ENCODE measurements at places on chromosomes 2 and 18. TPM values are rescaled to one million over a fixed set of nuclear protein-coding genes. Genes with fewer than 3 reads are reported as not detected.

GRCh38 chr2:148876595-148877402 is 1.8 kb downstream of the KIF5C start:
- H3K27me3 ChIP-seq, result no peaks in the 10 kb centered on the region
- H3K4me1 ChIP-seq, result no peaks in the 10 kb centered on the region
- peak; percentile 78 for DNase-seq
- peak overlapping the region; percentile 86 for H3K27ac ChIP-seq
- H3K4me3 ChIP-seq, result peak overlapping the region; percentile 58

DNA sequence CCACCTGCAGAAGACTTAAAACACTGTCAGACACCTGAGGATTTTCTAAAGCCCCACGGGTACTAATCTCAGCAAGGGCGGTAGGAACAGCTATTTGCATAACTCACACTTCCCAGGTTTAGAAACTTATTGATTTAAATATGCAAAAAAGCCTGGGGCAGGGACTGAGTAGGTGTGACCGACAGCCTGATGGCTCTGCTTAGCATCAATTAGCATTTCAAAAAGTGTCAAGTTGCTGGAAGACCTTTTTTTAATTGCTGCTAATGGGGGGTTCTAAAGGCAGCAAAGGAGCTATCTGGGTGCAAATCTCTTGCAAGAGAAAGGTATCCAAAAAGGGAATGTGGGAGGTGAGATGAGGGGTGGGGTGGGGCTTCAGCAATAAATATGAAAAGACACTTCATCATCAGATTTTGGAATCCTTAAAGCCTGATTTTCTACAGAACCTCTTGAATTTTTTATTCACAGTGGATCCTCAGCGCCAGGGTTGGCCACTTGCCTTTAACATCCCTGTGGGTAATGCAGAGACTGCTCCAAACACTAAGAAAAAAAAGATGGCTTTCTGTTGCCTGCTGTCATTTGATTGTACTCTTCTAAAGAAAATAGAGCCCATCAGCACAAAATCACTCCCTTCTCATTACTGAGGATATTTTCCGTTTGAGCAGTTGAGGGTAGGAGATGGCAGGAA is 121.1 kb upstream of the RMP24 start:
- no peaks in the 10 kb centered on the region for H3K27me3 ChIP-seq
- no peaks in the 10 kb centered on the region for H3K4me1 ChIP-seq
- H3K27ac ChIP-seq, result no peak overlapping the region
- no peaks in the 10 kb centered on the region for H3K36me3 ChIP-seq
- no peak overlapping the region for H3K4me3 ChIP-seq

GRCh38 chr2:164755952-164756351 is 85.7 kb downstream of the COBLL1 start:
- H3K27me3 ChIP-seq, result no peaks in the 10 kb centered on the region
- no peak overlapping the region for H3K4me3 ChIP-seq
- H3K36me3 ChIP-seq, result no peaks in the 10 kb centered on the region
- peak overlapping the region; percentile 69 for H3K27ac ChIP-seq

DNA sequence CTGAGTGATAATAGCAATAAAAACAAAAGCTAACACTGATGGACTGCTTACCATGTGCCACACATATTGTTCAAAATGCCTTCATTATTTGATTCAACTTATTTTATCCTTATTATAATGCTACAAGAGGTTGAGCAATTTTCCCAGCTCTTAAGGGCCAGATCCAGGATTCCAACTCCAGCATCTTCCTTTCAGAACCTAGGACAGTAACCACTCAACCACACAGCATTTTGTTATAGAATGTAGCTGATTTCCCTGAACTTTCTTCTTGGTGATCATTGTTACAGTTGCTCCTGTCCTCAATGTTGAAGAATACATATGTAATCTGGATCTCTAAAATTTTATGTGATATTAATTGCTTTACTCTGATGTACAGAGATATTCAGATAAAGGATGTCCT is 341.7 kb downstream of the PIK3C3 start:
- no peaks in the 10 kb centered on the region for H3K4me1 ChIP-seq
- no peaks in the 10 kb centered on the region for H3K36me3 ChIP-seq
- no peak overlapping the region for H3K4me3 ChIP-seq
- H3K27me3 ChIP-seq, result no peaks in the 10 kb centered on the region

DNA sequence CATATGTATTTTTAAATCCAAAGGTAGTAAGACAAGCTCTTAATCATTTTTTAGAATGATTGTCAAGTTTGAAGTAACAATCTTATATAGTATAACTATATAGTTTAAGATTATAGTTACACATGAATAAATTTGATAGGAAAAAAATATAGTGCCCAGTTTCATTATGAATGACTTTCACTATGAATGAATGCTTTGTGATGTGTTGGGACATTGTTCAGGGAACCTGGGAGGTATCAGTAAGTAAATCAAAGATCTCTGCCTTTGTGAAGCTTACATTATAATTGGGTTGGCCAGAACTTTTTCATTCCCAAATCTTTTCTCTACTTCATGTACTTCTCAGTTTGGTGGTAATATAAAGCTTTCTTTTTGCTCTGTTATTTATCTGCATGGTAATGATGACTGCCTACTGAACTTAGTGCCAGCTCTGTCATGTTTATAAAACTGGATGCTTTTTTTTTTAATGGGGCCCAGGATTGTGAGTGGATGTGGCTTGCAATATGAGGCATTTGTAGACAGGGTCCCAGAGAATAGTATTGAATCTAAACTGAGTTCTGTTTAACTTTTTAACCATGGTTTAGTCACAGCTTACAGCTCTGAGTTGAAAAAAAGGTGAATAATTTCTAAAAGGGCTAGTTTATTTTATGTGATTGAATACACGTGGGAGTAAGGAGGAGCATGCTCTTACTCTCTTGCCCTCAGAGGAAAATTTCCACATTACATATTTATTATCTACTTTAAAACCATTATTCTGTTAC is 23.3 kb downstream of the GLS start:
- H3K36me3 ChIP-seq, result no peaks in the 10 kb centered on the region
- no peaks in the 10 kb centered on the region for H3K4me1 ChIP-seq
- no peaks in the 10 kb centered on the region for H3K27me3 ChIP-seq
- H3K27ac ChIP-seq, result no peak overlapping the region

- no peaks in the 10 kb centered on the region for H3K27me3 ChIP-seq
- no peaks in the 10 kb centered on the region for H3K36me3 ChIP-seq
- no peak for DNase-seq
- no peak overlapping the region for H3K4me3 ChIP-seq
- H3K4me1 ChIP-seq, result no peaks in the 10 kb centered on the region
Observed at GRCh38 chr2:25265802-25266201, 75.9 kb downstream of the DNMT3A start.

GRCh38 chr2:65430603-65431420 is 1.6 kb downstream of the SPRED2 start:
- peak overlapping the region; percentile 92 for H3K27ac ChIP-seq
- H3K27me3 ChIP-seq, result no peaks in the 10 kb centered on the region
- peaks cover 4% of the 10 kb centered on the region for H3K4me1 ChIP-seq
- peak; percentile 77 for DNase-seq
- no peaks in the 10 kb centered on the region for H3K36me3 ChIP-seq

GRCh38 chr2:199405241-199405640 is 52.5 kb downstream of the SATB2 start:
- H3K36me3 ChIP-seq, result no peaks in the 10 kb centered on the region
- no peaks in the 10 kb centered on the region for H3K4me1 ChIP-seq
- no peak overlapping the region for H3K4me3 ChIP-seq

DNA sequence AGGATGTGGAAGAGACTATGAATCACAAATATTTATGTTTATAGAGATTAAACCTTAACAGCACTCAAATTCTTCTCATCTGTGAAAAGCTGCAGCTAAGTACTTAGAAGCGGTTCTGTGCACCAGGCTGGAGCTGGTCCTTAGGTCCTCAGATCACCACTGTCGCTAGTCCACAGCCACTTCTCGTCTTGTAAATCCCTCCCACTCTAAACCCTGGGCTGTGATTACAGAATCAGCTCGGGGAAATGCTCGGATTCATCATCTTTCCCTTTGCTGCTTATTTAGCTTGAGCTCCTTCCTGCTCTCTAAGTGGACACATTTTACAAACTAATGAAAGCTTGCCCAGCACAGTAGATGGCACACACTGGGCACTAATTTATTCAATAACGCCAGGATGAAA is 61.7 kb downstream of the RNF152 start:
- H3K36me3 ChIP-seq, result no peaks in the 10 kb centered on the region
- H3K27me3 ChIP-seq, result no peaks in the 10 kb centered on the region
- no peaks in the 10 kb centered on the region for H3K4me1 ChIP-seq
- no peak for DNase-seq
- no peak overlapping the region for H3K27ac ChIP-seq

DNA sequence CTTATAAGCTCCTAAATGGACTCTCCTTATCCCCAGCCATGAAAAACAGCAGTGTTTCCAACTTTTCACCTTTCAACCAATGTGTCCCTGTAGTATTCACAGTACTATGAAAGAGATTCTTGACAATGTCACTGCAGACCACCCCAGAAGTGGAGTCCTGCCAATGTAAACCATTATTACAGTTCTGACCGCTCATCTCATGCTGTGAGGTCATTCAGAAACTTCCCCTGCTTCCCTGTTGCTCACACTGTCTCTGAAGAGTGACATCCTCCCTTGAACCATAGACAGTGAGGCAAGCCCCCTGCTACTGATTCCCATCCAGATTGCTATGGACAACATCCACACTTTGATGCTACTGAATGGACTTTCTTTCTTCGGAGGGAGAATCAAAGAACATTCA is 1523.7 kb upstream of the ACVR2A start:
- no peak for DNase-seq
- H3K4me1 ChIP-seq, result no peaks in the 10 kb centered on the region
- H3K27ac ChIP-seq, result no peak overlapping the region
- no peaks in the 10 kb centered on the region for H3K27me3 ChIP-seq

DNA sequence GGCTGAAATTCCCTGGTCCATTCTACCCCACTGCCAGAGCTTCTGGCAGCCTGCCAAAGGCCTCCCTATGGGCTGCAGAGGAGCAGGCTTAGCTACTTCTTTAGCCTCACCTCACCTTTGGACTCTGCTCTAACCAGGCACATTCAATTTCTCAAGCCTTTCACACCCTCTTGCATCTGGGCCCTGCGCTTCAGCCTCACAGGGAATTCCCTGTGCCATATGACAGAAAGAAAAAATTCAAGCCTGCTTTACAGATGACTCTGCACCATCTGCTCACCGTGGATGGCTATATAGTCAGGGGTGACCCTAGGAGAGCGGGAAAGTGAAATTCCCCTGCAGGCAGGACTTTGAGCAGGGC is 62.5 kb downstream of the REEP1 start:
- H3K27me3 ChIP-seq, result no peaks in the 10 kb centered on the region
- no peak overlapping the region for H3K4me3 ChIP-seq
- no peaks in the 10 kb centered on the region for H3K4me1 ChIP-seq

- H3K36me3 ChIP-seq, result no peaks in the 10 kb centered on the region
- DNase-seq, result no peak
- H3K27ac ChIP-seq, result no peak overlapping the region
- H3K4me3 ChIP-seq, result no peak overlapping the region
- H3K4me1 ChIP-seq, result peaks cover 6% of the 10 kb centered on the region
Observed at GRCh38 chr2:34241905-34242762, 643.0 kb upstream of the FAM98A start.

DNA sequence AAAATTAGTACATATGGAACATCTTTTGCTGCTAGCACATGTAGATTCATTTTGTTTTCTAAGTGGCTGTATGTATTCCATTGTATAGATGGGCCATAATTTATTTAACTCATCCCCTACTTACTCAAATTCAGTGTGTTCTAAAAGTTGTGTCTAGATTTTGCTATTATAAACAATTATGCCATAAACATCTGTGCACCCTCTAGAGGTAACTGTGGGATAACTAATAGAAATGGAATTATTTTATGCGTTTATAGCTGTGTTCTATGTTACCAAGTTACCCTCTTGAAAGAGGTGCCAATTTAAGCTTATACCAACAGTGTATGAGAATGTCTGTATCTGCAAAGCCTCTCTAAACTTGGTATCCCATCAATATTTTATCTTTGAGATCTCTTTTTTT is 100.4 kb downstream of the MMADHC start:
- H3K27me3 ChIP-seq, result peaks cover 3% of the 10 kb centered on the region
- H3K4me3 ChIP-seq, result no peak overlapping the region
- no peaks in the 10 kb centered on the region for H3K4me1 ChIP-seq
- DNase-seq, result no peak
- H3K27ac ChIP-seq, result no peak overlapping the region

DNA sequence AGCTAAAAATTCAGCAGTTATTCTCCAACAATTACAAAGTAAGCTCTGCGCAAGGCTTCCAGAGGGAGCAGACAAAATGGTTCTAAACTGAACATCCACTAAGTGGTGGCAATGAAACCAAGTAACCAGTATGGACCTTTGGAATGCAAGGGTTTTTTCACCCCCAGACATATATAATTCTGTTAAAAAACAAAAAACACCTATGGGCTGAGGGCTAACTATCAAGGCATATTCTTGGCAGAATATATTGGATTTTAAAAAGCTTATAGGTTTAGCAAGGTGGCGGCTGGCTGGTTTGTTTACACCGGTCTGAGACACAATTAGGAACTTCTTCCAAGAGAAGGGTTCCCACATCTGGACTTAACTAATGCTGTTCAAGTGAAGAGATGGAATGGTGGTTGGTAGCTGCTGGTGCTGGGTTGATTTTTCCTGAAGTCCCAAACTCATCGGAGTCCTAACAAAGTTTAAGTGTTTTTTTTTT is 2.8 kb downstream of the ZFP36L2 start:
- peak overlapping the region; percentile 86 for H3K4me3 ChIP-seq
- peaks cover 25% of the 10 kb centered on the region for H3K4me1 ChIP-seq
- peak overlapping the region; percentile 98 for H3K27ac ChIP-seq
- DNase-seq, result no peak
- peaks cover 4% of the 10 kb centered on the region for H3K36me3 ChIP-seq
- no peaks in the 10 kb centered on the region for H3K27me3 ChIP-seq

GRCh38 chr18:61854578-61855448 is 38.0 kb downstream of the RNF152 start:
- H3K27ac ChIP-seq, result no peak overlapping the region
- H3K4me1 ChIP-seq, result no peaks in the 10 kb centered on the region
- H3K4me3 ChIP-seq, result no peak overlapping the region
- H3K36me3 ChIP-seq, result no peaks in the 10 kb centered on the region
- H3K27me3 ChIP-seq, result no peaks in the 10 kb centered on the region

GRCh38 chr2:57809230-57809629 is 237.4 kb upstream of the VRK2 start:
- no peak overlapping the region for H3K27ac ChIP-seq
- H3K36me3 ChIP-seq, result no peaks in the 10 kb centered on the region
- H3K27me3 ChIP-seq, result no peaks in the 10 kb centered on the region
- no peak overlapping the region for H3K4me3 ChIP-seq

DNA sequence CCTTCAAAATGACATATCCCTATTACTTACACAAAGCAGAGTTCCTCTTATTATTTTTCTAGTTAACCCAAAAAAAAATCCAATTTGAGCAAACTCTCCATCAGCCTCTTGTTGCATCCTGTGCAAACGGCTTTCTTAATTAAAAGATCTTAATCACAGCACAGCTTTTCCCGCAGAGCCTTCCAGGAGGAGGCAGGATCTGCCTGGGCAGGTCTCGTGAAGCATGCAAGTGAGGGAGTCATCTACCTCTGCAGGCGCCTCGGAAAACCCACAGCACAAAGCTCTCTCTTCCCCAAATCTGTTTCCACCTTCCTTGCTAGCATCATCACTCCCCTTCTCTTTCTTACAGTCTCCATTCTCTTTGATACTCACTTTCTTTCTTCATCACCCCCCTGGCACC is 100.4 kb downstream of the EN1 start:
- DNase-seq, result no peak
- no peaks in the 10 kb centered on the region for H3K27me3 ChIP-seq
- no peak overlapping the region for H3K4me3 ChIP-seq
- H3K27ac ChIP-seq, result no peak overlapping the region

LDLRAD4 gene
- 59.9 TPM for total RNA-seq

CXCR1 gene
- total RNA-seq, result not detected

ANKRD29 gene
- total RNA-seq, result 8.5 TPM

TNFRSF11A gene
- total RNA-seq, result 10.2 TPM

SPAST gene
- 19.4 TPM for total RNA-seq

C2orf68 gene
- total RNA-seq, result 26.1 TPM

KANSL1L gene
- 40.3 TPM for total RNA-seq

VSNL1 gene
- total RNA-seq, result 4.4 TPM

DCC gene
- 3.7 TPM for total RNA-seq

SERTAD2 gene
- total RNA-seq, result 26.0 TPM

USP37 gene
- 31.9 TPM for total RNA-seq

Data from prostate gland (tissue), 2 donors.